ENCODE measurements at places on chromosomes 1 and 21.

DNA sequence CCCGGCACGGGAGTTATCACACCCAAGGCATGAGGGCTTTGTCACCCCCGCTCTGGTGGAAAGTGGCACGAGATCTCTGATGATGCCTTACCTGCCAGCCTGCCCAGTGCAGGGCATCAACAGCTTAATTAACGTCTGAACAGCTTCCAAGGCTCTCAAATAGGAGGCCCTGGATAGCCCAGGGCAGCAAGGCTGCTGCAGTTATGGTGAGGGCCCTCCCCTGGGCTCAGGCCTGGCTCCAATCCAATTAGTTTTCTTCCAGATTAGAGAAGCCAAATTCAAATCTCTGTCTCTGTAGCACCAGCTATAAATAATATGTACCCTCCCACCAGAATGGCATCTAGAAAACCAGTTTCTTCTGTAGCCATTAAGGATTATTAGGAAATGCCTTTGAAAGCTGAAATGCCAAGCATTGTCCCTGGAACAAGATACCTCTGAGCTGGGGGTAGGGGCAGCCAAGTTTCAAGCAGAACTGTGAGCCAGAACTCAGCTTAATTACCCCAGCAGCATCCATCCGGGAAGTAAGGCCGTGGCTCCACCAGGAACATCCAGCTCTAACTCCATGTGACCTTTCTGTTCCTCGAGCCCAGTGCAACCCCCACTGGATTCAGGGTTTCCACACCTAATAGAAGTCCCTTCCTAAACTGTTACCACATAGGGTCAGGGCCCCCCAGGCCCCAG lies 12.5 kb downstream of the QSOX1 start:
- DNase-seq = no peak

DNA sequence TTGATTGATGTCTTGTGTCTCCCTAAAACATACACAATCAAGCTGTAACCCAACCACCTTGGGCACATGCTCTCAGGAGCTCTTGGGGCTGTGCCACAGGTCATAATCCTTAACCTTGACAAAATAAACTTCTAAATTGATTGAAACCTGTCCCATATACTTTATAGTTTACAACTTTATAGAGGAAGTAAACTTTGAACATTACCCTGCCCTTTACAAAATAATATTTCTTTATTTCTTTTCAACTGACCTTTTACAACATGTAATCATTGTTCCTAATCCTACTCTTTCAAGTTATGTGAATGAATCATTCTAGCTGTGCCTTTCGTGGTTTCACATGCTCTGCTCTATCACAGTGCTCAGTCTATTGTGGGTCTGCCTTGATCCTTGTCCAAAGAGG lies 118.3 kb upstream of the ATP1A1 start:
- DNase-seq = no peak

DNA sequence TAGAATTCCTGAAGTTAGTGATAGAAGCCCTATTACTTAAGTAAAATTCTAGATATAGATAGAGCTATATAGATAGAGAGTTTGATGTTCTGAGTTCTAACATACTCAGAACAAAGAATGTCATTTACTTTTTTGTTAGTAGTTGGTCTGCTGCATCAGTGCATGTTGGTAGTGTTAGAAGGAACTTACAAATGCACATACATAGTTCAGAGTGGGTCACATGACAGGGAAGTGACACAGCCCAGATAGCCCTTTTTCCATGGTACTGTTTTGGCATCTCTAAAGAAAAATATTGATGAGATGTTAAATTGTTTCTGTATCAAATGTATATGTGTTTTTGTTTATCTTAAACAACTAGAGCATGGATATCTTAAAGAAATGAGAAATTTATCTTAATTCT lies 45.7 kb downstream of the DHX9 start:
- no peak for DNase-seq

DNA sequence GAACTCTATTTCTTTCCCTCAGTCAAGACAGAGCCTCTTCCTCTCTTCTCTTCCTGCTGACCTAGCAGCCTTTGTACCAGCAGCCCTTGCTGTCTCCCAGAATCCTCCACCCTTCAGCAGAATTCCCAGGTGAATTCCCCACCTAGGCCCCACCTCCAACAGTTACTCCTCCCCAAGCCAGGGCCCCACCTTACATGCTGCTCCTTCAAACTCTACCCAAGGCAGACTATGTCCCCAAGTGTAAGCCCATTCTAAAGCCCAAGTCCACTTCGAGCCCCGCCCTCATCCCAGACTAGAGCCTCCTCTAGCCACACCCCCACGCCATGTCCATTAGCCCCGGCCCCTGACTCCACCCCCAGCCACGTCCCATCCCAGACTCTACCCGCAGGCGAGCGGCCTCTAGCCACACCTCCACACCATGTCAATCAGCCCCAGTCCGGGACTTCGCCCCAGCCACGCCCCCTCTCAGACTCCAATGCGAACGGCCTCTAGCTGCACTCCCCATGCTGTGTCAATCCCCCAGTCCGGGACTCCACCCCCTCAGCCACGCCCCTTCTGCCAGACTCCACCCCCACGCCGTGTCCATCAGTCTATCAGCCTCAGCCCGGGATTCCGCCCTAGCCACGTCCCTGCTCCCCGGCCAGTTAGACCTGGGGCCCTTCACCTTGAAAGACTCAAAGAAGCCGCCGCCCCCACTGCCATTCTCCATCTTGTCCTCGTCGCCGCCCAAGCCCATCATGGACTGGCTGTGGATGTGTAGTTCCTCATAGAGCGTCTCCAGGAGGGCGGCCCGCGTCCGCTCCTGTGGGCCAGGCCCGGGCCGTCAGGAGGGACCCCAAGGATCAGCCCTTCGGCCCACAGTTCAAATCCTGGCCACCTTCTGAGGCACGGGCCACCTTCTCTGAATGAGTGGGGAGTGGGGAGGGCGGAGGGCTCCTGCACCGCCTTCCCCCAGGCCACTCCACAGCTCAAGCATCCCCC lies 61.3 kb downstream of the RAP1GAP start:
- DNase-seq = no peak

DNA sequence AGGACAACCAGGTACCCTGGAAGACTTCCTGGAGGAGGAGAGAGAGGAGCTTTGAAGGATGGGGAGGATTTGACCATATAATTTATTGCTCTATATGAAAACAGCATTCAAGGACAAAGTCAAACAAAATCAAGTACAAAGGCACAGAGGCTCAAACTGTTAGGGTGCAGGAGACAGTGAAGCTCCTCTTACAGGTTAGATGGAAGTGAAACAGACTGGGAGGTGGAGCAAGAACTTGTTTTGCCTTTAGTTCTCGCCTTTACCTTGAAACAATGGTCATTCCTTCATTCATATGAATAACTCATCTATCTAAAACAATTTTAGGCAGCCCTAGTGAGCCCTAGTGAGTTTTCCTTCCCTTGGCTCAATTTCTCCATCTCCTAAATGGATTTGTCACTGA lies 199.6 kb downstream of the HIVEP3 start:
- no peak for DNase-seq

GRCh38 chr1:47323599-47324031 lies 9.7 kb upstream of the STIL start:
- no peak for DNase-seq

GRCh38 chr1:23557471-23558124 lies 1.7 kb downstream of the ID3 start:
- no peak for DNase-seq

DNA sequence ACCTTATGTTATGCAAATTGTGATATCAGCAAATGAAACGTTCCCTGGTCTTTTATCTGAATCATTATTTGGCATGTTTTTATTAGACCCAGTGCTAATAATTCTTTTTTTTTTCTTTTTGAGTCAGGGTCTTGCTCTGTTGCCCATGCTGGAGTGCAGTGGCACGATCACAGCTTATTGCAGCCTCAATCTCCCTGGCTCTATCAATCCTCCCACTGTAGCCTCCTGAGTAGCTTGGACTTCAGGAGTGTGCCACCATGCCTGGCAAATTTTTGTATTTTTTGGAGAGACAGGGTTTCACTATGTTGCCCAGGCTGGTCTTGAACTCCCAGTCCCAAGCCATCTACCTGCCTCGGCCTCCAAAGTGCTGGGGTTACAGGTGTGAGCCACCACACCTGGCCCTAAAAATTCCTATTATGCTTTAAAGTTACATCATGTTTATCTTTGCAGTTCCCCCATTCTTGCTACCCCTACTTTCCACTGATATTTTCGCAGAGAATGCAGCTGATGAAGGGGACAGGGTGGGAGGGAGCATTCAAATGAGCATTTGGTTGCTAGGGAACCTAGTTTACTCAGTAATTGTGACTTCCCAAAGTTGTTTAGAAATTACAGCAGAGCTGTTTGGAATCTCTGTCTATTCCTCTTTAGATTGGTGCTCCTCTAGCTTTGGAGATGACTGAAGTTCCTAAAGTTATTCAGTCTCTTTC lies 18.4 kb downstream of the C1orf21 start:
- no peak for DNase-seq

DNA sequence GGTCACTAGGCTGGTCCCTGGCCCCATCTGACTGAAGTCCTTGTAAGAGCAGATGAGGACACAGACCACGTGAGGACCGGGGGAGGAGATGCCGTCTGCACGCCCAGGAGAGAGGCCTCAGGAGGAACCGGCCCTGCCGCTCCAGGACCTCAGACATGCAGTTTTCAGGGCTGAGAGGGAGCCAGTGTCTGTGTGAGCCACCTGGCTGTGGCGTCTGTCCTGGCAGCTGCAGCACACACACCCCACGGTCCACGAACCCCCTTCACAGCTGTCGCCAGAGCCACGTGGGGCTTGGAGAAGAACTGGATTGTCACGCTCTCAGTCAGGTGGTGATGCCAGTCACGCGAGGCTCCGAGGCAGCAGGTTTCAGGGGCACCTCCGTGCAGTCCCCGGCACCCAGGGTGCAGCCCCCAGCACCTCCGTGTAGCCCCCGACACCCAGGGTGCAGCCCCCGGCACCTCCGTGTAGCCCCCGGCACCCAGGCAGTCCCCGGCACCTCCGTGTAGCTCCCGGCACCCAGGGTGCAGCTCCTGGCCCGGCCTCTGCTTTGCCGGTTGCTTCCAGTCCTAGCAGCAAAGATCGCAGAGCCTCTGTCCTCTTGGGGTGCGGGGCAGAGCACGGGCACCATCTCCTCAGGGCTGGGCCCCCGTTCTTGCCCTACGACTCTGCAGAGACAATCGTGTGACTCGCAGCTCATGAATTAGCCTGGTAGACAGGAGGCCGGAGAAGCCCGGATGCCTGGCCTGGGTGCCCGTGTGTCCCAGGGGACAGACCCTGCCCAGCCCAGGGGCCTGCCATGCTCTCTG lies 19.0 kb upstream of the SUMO3 start:
- DNase-seq = no peak

- DNase-seq = no peak
Measured at GRCh38 chr1:85992791-85993190, 163.8 kb downstream of the COL24A1 start.

DNA sequence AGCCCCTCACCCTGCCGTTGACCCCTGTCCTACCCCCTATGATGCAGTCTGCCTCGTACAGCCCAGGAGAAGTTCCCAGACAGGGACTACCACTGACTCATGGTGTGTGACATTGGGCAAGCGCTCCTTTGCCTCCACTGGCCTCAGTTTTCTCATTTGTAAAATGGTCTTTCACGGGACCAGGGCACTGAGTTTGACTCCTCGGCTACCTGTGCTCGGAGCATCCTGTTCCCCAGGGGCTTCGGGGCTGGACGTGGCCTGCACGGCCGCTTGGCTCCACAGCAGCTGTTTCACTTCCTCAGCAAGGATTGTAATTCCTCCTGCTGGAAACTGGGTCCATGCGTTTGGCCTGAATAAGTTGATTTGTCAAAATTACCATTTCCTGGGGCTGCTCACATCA lies 277.3 kb downstream of the MATN1 start:
- DNase-seq = no peak

- no peak for DNase-seq
Measured at GRCh38 chr21:33206771-33207281, 22.9 kb upstream of the IFNAR2 start.

DNA sequence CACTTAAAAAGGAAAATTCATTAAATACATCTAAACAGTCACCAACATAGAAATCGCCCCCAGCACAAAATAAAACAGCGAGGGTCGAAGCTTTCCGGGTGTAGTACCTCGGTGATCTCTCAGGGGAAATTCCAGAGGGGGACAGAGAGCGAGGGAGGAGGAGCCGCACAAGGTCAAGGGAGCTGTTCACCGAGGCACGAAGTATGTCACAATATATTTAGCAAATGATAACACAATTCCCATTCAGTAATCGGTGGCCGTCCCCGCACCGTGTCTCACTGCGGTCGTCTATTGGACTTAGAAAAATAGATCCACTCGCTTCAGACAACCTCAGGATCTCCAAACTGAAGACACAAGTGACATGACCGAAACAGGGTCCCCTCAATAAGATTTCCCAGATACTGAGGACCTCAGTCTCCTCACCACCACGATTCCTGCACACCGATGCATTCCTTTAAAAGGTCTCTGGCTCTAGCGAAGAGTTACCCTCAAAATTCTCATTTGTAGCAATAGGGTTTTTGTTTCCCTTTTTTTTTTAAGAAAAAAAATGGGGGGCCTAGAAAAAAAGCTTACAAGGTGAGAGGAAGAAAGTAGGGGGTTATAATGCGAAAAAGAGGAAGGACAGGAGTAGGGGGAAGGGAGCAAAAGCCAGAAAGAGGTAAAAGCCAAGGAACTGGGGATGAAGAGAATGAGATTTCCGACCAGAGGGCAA lies 1.1 kb downstream of the LPGAT1 start:
- no peak for DNase-seq

GRCh38 chr1:9066945-9067807 lies 2.3 kb downstream of the SLC2A5 start:
- no peak for DNase-seq
